Occipital lobe (tissue), 3 donors: ENCODE measurements at places on chromosomes 16 and 17.

GRCh38 chr17:15502369-15503112, 35.1 kb upstream of the CDRT4 start:
- DNase-seq: peak; percentile 58

DNA sequence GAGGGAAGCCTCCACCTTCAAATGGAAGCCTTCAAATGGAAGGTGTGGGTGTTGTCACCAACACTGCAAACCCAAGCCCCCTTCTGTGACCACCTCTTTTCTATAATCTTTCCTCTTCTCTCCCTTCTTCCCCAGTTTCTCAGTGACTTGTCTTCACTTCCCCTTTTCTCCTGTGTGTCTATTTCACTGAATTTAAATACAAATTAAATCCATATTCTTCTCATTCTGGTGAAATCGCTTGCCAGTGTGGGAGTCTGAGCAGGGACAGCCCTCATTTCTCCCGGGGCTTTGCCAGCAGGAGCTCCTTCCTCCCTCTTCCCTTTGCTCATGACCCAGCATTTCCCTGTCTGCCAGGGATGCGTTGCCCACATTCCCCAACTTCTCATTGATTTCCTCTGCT, 6.4 kb upstream of the ITGAX start:
- no peak for DNase-seq

- no peak for DNase-seq
Measured at GRCh38 chr16:77430360-77430759, 4.5 kb downstream of the ADAMTS18 start.

- DNase-seq: peak; percentile 54
Measured at GRCh38 chr16:75265911-75266701, 14.7 kb upstream of the BCAR1 start.

GRCh38 chr17:75723171-75723930, 2.1 kb downstream of the ITGB4 start:
- DNase-seq: no peak

DNA sequence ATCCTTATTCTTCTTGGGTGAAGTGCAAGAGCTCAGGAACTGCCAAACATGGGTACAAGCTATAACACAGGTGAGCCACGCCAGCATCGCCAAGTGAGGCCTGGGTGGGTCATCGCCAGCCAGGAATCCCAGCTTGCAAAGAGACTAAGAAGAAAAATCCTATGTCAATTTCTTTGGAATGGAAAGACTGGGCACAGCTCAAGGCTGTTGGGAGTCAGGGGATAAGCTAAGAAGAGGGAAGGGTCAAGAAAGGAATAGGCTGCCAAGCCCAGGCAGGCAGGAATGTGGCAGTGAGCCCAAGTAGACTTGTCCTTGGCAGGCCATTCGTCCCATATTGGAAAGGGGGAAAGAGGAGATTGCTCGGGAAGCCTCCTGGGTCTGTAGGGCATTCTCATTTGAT, 191.4 kb upstream of the CDH5 start:
- no peak for DNase-seq
